ENCODE measurements at places on chromosomes 7 and 10. TPM values are rescaled to one million over a fixed set of nuclear protein-coding genes. Genes with fewer than 3 reads are reported as not detected.

DNA sequence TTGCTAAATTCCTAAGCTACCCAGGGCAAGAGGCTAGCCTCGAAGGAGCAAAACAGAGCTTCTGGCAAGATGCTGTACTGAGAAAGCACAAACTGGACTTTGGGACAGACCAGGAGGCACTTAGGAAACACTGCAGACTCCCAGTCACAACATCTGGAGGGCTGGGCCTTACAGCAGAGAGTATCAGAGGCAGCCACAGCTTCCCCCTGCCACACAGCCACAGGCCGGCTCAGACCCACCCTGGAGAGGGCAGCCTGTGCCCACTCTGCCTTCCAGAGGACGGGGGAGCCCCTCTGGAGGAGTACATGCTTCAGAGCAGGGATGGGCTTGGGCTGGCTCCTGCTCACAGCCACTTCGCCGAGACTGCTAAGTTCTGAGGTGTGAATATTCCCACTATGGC, 17.4 kb downstream of the ESYT2 start:
- peaks cover 42% of the 10 kb centered on the region for H3K4me1 ChIP-seq
- H3K36me3 ChIP-seq: no peaks in the 10 kb centered on the region
- H3K27me3 ChIP-seq: no peaks in the 10 kb centered on the region
- no peak overlapping the region for H3K4me3 ChIP-seq

GRCh38 chr7:158494162-158494586, 93.4 kb downstream of the PTPRN2 start:
- no peaks in the 10 kb centered on the region for H3K27me3 ChIP-seq
- no peak overlapping the region for H3K4me3 ChIP-seq
- H3K4me1 ChIP-seq: no peaks in the 10 kb centered on the region
- H3K27ac ChIP-seq: no peak overlapping the region
- DNase-seq: no peak
- H3K36me3 ChIP-seq: no peaks in the 10 kb centered on the region

GRCh38 chr10:124367414-124367813, 51.3 kb downstream of the OAT start:
- H3K27me3 ChIP-seq: no peaks in the 10 kb centered on the region
- DNase-seq: no peak
- no peaks in the 10 kb centered on the region for H3K4me1 ChIP-seq

DNA sequence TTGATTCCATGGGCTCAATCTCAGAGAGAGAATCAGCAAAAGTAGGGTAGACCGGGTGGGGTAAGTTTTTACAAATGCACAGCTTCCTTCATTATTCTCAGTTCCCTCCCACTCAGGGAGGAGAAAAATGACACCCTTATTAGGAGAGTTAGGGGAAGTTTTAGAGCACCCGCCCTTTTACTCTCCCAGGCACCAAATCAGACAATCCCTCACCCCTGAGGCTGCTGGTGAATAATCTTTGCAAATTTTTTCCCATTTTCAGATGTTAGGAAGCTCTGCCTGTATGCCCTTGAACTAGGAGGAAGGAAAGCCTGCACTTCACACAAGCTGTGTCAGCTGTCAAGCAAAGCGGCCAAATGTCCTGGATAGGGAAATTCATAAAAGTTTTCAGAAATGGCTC, 834.9 kb downstream of the GRID1 start:
- no peaks in the 10 kb centered on the region for H3K4me1 ChIP-seq
- H3K4me3 ChIP-seq: no peak overlapping the region
- H3K36me3 ChIP-seq: no peaks in the 10 kb centered on the region
- no peaks in the 10 kb centered on the region for H3K27me3 ChIP-seq
- no peak overlapping the region for H3K27ac ChIP-seq

DNA sequence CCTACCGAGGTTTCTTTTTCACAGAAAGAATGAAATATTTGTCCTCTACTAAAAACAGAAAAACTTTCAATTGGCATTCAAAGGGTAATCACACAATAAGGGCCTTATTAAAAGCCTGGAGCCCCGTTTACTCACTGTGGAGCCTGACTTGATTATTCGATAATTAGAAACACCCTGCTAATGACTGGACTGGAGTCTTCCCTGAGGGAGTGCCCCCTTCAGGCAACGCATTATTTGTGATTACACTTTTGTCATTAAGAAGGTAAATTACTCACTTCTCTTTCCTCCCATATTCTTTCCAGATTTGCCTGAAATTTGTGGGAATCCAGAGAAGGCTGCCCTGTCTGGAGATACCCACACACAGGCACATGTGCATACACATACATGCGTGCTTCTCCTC, 444.2 kb upstream of the NPVF start:
- no peak overlapping the region for H3K4me3 ChIP-seq
- DNase-seq: no peak
- H3K27me3 ChIP-seq: no peaks in the 10 kb centered on the region
- H3K27ac ChIP-seq: no peak overlapping the region
- no peaks in the 10 kb centered on the region for H3K36me3 ChIP-seq

DNA sequence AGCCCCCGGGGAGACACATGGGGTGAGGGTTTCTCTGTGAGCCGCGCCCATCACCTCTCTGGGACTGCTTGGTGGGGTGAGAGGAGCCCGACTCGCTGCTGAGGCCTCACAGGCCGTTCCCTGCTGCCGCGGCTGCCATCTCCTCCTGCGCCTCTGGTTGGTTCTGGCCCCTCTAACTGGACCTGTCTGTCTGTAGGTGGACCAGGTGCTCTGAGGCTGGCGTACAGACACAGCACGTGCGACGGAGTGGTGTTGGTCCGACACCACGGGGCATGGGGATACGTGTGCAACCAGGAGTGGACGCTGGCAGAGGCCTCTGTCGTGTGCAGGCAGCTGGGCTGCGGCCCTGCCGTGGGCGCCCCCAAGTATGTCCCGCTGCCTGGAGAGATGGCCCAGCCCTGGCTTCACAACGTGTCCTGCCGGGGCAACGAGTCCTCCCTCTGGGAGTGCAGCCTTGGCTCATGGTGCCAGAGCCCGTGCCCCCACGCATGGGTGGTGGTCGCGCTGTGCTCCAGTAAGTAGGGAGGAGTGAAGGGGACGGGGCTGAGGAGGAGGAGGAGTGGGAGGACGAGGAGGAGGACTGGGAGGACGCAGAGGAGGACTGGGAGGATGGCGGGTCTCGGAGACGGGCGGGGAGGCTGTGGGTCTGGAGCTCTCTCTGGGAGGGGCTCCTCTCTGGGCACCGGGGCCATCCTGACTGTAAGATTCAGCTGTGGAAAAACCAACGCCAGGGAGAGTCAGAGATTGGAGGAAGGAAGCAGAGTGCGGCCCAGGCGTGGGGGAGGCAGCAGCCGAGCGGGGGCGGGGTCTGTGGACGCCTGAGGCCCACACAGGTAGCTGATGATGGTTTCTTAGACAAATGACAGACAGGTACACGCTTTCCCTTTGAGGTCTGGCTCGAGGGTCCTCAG, 2.6 kb downstream of the SCART1 start:
- H3K4me3 ChIP-seq: no peak overlapping the region
- no peaks in the 10 kb centered on the region for H3K36me3 ChIP-seq
- DNase-seq: no peak
- no peaks in the 10 kb centered on the region for H3K4me1 ChIP-seq
- H3K27me3 ChIP-seq: no peaks in the 10 kb centered on the region

- no peak overlapping the region for H3K4me3 ChIP-seq
- DNase-seq: peak; percentile 67
- H3K27me3 ChIP-seq: no peaks in the 10 kb centered on the region
- peak overlapping the region; percentile 27 for H3K27ac ChIP-seq
- H3K4me1 ChIP-seq: peaks cover 10% of the 10 kb centered on the region
Observed at GRCh38 chr7:78296644-78297371, 498.2 kb downstream of the PHTF2 start.

DNA sequence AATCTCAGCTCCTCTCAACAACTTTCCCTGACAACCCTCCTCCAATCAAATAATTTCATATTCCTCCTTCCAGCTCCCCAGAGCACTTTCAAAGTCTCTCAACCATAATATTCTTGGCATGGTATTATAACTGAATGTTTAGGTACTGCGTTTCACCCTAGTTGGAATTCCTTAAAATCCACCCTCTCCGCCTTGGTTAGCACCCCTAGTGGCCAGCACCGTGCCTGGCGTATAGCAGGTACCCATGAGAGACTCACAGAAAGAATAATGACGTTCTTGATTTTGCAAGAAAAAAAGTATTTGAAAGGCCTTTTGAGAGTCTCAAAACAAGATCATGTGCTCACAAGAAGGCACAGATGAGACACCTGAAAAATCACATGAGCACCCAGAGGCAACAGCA, 50.9 kb downstream of the GLI3 start:
- H3K4me1 ChIP-seq: peaks cover 19% of the 10 kb centered on the region
- peak overlapping the region; percentile 36 for H3K27ac ChIP-seq
- no peaks in the 10 kb centered on the region for H3K27me3 ChIP-seq
- DNase-seq: peak; percentile 73
- H3K36me3 ChIP-seq: no peaks in the 10 kb centered on the region

GRCh38 chr10:132100091-132100481, 34.3 kb downstream of the JAKMIP3 start:
- no peak for DNase-seq
- H3K4me1 ChIP-seq: no peaks in the 10 kb centered on the region
- H3K4me3 ChIP-seq: no peak overlapping the region
- no peaks in the 10 kb centered on the region for H3K36me3 ChIP-seq
- H3K27ac ChIP-seq: no peak overlapping the region

GRCh38 chr10:99711129-99711719, 20.7 kb downstream of the COX15 start:
- DNase-seq: no peak
- H3K27ac ChIP-seq: no peak overlapping the region
- peaks cover 8% of the 10 kb centered on the region for H3K4me1 ChIP-seq
- H3K27me3 ChIP-seq: no peaks in the 10 kb centered on the region

- no peak overlapping the region for H3K27ac ChIP-seq
- no peaks in the 10 kb centered on the region for H3K4me1 ChIP-seq
- H3K36me3 ChIP-seq: no peaks in the 10 kb centered on the region
- no peaks in the 10 kb centered on the region for H3K27me3 ChIP-seq
- H3K4me3 ChIP-seq: no peak overlapping the region
Observed at GRCh38 chr10:19595212-19595845, 220.9 kb upstream of the PLXDC2 start.

- H3K36me3 ChIP-seq: peaks cover 5% of the 10 kb centered on the region
- H3K4me3 ChIP-seq: no peak overlapping the region
- no peak overlapping the region for H3K27ac ChIP-seq
- H3K27me3 ChIP-seq: no peaks in the 10 kb centered on the region
- no peak for DNase-seq
Observed at GRCh38 chr7:27527348-27527714, 135.4 kb downstream of the HIBADH start.

GRCh38 chr10:1475771-1476454, 261.4 kb downstream of the ADARB2 start:
- H3K27ac ChIP-seq: no peak overlapping the region
- no peaks in the 10 kb centered on the region for H3K27me3 ChIP-seq
- H3K4me1 ChIP-seq: no peaks in the 10 kb centered on the region
- no peak for DNase-seq

GRCh38 chr10:50552771-50553535, 70.8 kb downstream of the SGMS1 start:
- H3K27ac ChIP-seq: no peak overlapping the region
- H3K4me3 ChIP-seq: no peak overlapping the region
- no peaks in the 10 kb centered on the region for H3K27me3 ChIP-seq
- H3K36me3 ChIP-seq: no peaks in the 10 kb centered on the region

- H3K36me3 ChIP-seq: no peaks in the 10 kb centered on the region
- peak; percentile 5 for DNase-seq
- peaks cover 6% of the 10 kb centered on the region for H3K4me1 ChIP-seq
- H3K4me3 ChIP-seq: peak overlapping the region; percentile 27
- no peaks in the 10 kb centered on the region for H3K27me3 ChIP-seq
Observed at GRCh38 chr10:35607475-35608327, 2.6 kb downstream of the GJD4 start.

The LIPN gene
- not detected for total RNA-seq

The NEUROG3 gene
- not detected for total RNA-seq

The ITGA8 gene
- total RNA-seq: 4.6 TPM

The ITIH5 gene
- total RNA-seq: 14.4 TPM

The SMO gene
- 12.1 TPM for total RNA-seq
